ENCODE measurements at places on chromosomes 4 and X. TPM values are rescaled to one million over a fixed set of nuclear protein-coding genes. Genes with fewer than 3 reads are reported as not detected.

Gene BEX4
- 29.9 TPM for total RNA-seq

Gene TRIM2
- 10.1 TPM for total RNA-seq

Gene PDHA2
- total RNA-seq, result not detected

Gene NPNT
- not detected for total RNA-seq

Gene ABLIM2
- total RNA-seq, result under 0.01 TPM

Gene ZBTB49
- total RNA-seq, result 3.9 TPM

Gene SOX3
- total RNA-seq, result not detected

Gene HSD17B13
- not detected for total RNA-seq

Gene PAGE3
- total RNA-seq, result not detected

Gene BRS3
- not detected for total RNA-seq

Gene MAGEC1
- not detected for total RNA-seq

Gene HERC3
- total RNA-seq, result 12.3 TPM

Gene ENAM
- not detected for total RNA-seq

All from epithelial cell of umbilical artery (primary cell).